Effector CD8-positive, alpha-beta T cell (primary cell): ENCODE measurements at places on chromosomes 6 and 20.

GRCh38 chr6:32290886-32291450 is 67.1 kb upstream of the NOTCH4 start:
- no peak for DNase-seq

GRCh38 chr6:30042476-30042875 is 18.6 kb upstream of the POLR1H start:
- DNase-seq: no peak

DNA sequence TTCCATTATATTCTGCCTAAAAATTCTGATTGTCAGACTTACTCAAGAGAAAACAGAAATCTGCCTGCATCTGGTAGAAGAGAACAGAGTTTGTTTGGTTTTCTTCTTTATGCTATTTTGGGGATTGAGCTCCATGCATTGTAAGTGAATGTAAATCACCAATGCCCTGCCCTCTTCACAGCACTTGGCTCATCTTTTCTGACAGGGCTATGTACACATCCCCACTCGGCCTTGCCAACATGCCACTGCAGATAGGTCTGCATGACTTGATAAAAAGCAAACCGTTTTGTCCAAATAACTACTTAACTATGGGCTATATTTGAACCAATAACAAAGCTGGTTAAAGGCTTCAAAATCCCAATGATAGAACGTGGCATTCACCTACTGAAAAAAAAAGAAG is 117.7 kb downstream of the IBTK start:
- no peak for DNase-seq

DNA sequence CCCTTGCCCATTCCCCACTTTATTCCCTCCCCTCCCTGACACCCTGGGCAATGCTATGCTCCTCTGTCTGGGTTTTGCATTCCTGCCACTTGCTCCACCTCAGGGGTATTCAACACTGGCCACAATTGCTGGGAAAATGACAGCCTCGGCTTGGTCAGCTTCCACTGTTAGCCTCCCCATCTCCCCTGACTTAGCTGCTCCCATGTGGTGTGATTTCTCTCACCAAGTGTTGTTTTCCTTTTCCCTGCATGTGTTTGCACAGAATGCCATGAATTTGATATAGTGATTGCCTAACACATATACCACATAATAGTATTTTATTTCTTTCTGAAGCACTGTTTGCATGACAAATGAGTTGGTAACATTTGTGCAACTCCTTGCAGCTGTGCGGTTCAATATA is 1.4 kb upstream of the LEMD2 start:
- DNase-seq: no peak

- no peak for DNase-seq
These were observed 163.3 kb upstream of the MARCKS start for GRCh38 chr6:113693851-113694250.

GRCh38 chr6:118869350-118869749 is 24.6 kb upstream of the ASF1A start:
- no peak for DNase-seq

- DNase-seq: no peak
These were observed 27.2 kb upstream of the BRPF3 start for GRCh38 chr6:36169023-36170007.

- DNase-seq: no peak
These were observed 66.5 kb upstream of the FUCA2 start for GRCh38 chr6:143578054-143578453.

DNA sequence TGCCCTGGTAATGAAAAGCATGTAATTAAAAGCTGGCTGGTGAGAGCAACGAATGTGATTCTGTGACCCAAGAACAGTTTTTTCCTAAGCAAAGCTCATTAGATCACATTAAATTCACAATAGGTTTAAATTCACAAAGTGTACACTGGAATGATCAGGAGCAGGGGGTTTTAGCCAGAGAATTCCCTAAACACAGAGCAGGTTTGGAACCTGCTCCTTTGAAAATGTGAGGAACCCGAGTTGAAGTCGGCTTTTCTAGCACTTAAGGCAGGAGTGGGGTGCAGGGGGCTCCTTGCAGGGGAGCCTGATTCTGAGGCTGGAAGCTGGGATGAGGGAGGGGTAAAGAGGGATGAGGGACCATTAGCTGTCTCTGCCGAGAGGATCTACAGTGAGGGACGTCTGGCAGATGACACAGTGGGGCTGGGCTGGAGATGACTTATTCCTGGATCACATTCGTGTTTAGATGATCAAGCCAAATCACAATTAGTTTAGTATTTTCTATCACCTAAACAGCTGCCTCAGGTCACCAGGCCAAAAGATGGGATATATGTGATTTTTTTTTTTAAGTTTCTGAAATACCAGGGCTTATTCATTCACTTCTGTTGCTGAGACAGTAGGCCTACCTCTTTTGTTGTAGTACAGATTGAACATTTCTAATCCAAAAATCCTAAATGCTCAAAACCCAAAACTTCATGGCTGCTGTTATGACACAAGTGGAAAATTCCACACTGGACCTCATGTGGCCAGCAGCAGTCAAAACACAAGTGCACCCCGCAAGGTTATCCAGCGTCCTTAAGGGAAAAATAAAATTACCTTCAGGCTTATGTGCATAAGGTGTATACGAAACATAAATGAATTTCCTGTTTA is 93.1 kb upstream of the HIVEP1 start:
- no peak for DNase-seq

DNA sequence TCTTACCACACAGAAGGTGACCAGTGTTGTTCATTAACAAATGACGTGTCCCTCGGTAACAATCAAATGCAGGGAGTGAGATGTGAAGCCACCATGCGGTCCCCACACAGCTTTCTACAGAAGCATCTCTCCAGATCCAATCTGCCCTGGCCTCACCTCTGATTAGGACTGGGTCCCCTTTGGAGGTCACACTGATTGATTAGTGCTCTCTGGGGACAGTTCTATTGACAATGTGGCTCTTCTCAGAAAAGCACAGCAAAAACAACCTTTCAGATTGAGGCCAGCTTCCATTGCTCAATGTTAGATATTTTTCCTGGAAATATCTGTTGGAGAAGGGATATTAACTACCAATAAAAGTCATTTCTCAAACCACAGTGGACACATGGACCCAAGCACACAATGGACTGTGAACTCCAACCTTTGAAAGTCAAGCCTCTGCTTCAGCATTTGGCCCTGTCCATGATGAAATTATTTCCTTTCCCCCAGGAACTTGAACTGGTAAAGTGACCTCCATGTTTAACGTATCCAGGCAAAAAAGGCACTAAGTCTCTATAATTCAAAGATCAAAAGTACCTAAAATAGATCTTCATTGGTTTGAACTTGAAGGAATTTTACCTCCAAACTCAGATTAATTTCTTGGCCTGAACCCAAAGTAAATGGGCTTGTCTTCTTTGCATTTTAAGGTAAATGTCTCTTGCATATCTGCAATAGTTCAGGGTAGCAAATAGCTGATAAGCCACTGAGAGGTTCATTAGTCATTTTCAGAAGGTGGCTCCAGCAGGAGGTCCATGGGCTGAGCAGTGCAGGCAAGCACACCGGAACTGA is 118.5 kb downstream of the FOXA2 start:
- DNase-seq: no peak

GRCh38 chr6:118602300-118602699 is 49.1 kb downstream of the CEP85L start:
- no peak for DNase-seq

- no peak for DNase-seq
These were observed 107.1 kb downstream of the AHI1 start for GRCh38 chr6:135390458-135390857.

GRCh38 chr6:897528-898207 is 204.7 kb upstream of the EXOC2 start:
- no peak for DNase-seq

DNA sequence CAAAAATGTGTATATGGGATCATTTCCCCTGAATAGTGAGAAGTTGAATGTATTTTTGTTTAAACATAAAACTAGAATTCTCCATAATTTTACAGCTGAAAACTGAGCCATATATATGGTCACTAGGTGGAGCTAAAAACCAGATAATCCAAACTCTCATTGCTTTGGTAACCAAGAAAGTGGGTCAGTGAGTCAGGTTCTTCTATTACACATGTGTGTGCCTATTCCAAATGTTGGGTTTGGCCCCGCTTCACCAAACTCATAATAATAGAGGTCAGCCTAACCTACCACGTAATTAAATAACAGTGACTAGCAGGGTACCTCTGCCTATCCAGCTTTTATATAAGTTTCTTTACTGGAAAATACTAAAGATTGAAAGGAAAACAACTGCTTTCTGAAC is 19.3 kb upstream of the RNGTT start:
- DNase-seq: no peak

- DNase-seq: no peak
These were observed 175.2 kb upstream of the CITED2 start for GRCh38 chr6:139549561-139550070.

DNA sequence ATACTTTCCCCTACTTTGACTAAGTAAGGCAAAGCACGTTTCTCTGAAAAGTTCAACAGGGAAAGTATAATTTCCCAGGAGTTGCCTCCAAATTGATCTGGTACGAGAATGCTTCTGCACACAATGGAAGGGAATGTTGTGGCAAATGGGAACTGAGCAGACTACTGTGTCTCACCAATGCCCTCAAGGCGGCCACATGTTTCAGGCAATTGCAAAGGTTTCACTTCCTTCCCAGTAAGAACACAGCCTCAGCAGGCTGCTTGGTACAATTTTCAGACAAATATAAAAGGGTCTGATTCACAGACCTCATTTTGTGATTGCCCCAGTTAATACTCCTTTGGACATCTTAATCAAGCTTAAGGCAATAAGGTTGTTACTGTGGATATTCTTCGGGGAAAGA is 71.2 kb downstream of the KIAA0319 start:
- DNase-seq: no peak

DNA sequence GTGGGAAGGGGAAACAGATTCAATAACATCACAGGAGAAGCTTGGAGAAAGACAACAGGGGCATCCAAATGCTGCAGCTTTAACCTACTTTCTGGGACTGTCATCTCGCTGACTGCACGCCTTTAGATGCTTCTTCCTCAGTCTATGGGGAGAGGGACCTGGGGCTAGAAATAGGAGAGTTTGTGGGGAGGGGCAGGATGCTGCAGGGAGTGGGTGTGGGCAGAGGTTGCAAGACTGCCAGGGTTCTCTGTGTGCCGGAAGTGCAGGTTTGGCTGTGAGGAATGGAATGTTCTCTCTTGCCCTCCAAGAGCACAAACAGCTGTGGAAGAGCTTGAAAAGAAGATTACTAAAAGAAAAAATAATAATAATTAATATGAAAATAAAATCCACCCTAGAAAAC is 93.2 kb downstream of the FOXO3 start:
- no peak for DNase-seq

GRCh38 chr20:4726710-4727397 is 5.1 kb downstream of the PRND start:
- no peak for DNase-seq

DNA sequence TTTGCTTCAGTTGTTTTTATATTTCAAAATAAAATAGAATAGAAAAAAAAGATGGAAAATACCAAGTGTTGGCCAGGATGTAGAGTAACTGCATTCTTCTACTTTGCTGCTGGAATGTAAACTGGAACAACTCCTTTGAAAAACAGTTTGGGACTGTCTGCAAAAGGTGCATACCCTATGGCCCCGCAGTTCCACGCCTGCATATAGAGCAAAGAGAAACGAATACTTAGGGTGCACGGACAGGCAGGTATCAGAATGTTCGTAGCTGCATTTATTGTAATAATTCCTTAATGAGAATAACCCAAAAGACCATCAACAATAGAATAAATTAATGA is 603 bp upstream of the RAB23 start:
- no peak for DNase-seq

DNA sequence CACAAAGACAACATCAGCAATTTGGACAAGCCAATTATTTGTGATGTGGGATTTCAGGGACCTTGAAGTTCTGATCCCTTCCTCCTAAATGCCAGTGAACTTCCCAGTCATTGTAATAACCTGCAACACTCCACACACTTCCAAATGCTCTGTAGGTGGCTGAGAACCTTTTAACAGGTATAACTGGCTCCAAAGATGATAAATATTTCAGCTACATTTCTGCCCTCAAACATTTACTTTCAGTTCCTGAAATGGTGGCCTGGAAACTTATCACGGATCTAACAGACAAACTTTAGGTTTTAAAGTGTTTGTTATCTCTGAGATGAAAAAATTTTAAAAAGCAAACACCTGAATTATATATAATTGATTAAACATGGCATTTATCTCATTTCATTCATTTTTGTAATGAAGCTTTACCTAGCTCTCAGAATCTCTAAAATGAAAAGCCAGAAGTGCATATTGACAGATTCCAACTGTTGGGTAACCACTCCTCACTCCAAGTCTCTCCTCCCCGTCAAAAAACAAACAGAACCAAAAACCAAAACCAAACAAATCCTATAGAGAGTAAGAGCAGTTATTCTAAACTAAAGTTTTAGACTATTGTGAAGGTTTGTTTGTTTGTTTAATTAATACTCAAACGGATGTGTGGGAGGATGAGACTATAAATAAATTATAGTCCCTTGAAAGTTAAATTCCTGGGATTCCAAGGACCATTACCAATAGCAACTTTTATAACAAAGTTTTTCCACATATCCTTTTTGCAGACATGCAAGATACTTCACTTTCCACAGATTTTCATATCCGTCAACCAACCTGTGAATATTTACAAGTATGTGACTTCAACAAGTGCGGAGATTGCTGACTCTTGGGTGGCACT is 12.4 kb upstream of the KIAA0408 start:
- no peak for DNase-seq

GRCh38 chr6:151058021-151058733 is 181.6 kb upstream of the AKAP12 start:
- no peak for DNase-seq

DNA sequence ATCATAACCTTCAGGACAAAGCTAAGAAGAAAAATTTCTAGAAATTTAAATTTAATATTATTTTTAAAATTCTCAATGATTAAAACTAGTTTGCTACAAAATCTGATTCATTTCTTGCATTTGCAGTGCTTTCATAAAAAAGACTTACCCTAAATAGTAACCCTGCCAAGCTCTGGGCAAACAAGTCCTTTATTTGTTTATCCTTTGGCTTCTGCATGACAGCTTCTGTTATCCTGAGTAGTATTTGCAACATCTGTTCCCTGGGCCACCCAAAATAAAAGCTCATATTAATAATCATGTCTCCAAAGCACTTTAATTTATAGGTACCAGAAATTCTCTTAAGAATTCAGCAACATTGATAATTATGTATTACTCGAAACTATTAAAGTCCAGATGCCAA is 101.3 kb downstream of the RALGAPA2 start:
- DNase-seq: no peak

DNA sequence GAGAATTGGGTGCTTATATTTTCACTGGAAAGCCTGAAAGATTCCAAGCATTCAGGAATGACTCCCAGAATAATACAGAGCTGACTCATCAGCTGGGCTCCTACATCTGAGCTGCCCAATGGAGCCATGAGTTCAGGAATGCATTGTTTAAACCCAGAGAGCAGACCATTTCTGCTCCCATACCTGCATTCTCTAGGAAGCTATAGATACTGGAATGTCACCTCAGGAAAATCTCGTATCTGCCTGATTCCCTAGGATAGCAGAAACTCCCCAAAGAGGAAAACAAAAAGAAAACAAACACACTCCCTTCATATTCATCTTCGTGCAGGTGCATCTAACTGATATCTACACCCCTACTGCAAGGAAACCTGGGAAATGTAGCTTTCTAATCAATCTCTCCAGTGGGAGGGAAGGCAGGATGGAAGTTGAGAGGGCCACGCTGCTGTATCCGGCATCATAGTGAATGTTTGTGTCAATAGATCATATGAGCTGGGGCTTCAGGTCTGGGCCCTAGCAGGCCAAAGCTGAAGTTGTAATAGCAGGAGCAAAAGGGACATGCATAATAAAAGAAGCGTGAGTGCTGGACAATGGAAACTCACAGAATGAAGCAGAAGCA is 8.2 kb upstream of the SLC2A12 start:
- no peak for DNase-seq
